ENCODE measurements at places on chromosomes 12 and 14.

GRCh38 chr14:90349739-90350138, 18.0 kb upstream of the NRDE2 start:
- DNase-seq = no peak

GRCh38 chr14:33836203-33836899, 114.5 kb downstream of the EGLN3 start:
- DNase-seq = no peak

- DNase-seq = no peak
Measured at GRCh38 chr12:26870491-26871419, 37.8 kb upstream of the ITPR2 start.

DNA sequence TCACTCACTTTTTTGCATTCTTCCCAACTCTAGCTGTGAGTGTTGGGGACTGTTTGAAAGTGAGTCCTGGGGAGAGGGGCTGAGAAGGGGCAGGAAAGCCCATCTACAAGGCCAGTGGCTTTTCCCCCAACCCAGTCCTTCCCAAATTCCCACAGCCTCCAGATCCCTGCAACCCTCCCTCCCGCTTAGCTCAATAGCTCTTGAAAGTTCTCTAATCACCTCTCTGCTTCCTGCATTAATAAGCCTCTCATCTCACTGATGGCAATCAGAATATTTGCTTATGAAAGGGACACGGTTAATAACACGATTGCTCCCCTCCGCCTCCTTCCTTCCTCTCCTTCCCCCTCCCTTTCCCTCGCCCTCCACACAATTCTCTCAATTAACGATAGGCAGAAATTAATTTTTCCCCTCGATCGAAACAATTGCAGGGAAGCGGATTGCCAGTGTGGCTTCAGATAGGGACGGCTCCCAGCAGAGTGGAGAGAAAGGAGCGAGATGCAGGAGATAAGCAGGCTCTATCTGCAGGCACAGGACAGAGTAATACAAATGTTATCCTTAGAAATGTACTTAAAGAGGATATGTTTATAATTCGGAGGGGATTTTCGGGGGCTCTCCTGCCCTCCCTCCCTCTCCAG, 15.1 kb upstream of the GPATCH2L start:
- no peak for DNase-seq

GRCh38 chr12:71426300-71427047, 13.1 kb upstream of the LGR5 start:
- DNase-seq = no peak

GRCh38 chr12:110100315-110100970, 23.7 kb upstream of the IFT81 start:
- no peak for DNase-seq

GRCh38 chr12:4320497-4320852, 538 bp upstream of the TIGAR start:
- no peak for DNase-seq

DNA sequence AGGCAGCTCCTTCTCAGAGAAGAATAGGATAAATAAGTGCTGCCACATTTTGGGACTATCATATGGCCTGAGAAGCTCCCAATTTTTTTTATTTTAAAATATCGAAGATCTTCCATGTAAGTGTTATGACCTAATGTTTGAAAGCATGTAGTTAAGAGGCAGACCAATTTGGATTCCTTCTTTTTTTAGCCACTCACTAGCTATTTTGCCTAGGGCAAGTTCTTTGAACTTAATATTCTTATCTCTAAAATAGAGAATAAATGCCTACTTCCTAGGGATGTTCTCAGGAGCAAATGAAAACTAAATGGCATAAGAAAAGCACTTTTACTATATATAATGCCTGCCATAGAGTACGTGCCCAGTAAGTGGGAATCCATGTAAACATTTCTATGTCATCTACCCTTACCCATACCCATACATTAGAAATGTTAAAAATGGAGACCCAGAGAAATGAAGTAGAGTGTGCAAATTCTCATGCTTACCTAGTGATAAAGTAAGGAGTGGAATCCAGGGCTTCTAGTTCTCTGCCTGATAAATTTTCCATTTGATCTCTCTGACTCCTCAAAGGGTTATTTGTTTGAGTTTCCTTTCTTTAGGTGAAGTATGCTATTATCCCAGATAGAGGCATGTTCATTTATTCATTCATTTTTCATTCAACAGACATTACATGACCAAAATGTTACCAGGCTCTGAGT, 148.3 kb downstream of the TGFB3 start:
- DNase-seq = no peak

DNA sequence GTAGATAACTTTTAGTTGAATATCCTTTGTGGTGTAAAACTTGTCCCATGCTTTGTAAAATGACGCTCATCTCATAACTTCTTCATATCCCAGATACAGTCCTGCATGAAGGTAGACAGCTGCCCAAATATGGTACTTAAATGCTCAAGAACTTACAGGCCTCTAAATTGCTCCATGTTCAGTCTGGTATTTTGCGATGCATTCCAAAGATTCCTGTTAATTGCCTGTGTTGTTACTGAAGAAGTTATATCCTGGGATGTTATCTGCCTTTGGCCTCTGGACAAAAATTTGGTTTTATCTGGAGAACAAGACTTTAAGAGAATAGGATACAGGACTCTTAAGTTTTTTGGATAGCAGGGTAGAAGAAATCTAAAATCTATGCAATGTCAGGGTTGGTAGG, 473.0 kb downstream of the PCNX1 start:
- peak; percentile 46 for DNase-seq
